ENCODE measurements at places on chromosomes 3 and 15. TPM values are rescaled to one million over a fixed set of nuclear protein-coding genes. Genes with fewer than 3 reads are reported as not detected.

GRCh38 chr3:56468184-56469106, at the start of gene ERC2:
ERC2 (minus strand) TSS chr3:56468467.
- peak within 1 kb of the TSS; percentile 98 for H3K4me3 ChIP-seq
- peaks cover 4% of the 10 kb centered on the region for H3K27me3 ChIP-seq
- peaks cover 7% of the 10 kb centered on the region for H3K4me1 ChIP-seq
- H3K36me3 ChIP-seq, result no peaks in the 10 kb centered on the region
- peak within 1 kb of the TSS; percentile 74 for H3K27ac ChIP-seq

GRCh38 chr3:65093641-65094040, 405.8 kb upstream of the ADAMTS9 start:
- H3K4me3 ChIP-seq, result no peak overlapping the region
- no peaks in the 10 kb centered on the region for H3K4me1 ChIP-seq
- no peaks in the 10 kb centered on the region for H3K27me3 ChIP-seq

- no peak overlapping the region for H3K27ac ChIP-seq
- H3K36me3 ChIP-seq, result no peaks in the 10 kb centered on the region
- peaks cover 5% of the 10 kb centered on the region for H3K4me1 ChIP-seq
- no peak overlapping the region for H3K4me3 ChIP-seq
Measured at GRCh38 chr3:25589783-25590258, 74.9 kb downstream of the TOP2B start.

GRCh38 chr15:61079529-61079928, 149.6 kb downstream of the RORA start:
- no peak for DNase-seq
- no peak overlapping the region for H3K27ac ChIP-seq
- no peak overlapping the region for H3K4me3 ChIP-seq
- H3K4me1 ChIP-seq, result peaks cover 11% of the 10 kb centered on the region

DNA sequence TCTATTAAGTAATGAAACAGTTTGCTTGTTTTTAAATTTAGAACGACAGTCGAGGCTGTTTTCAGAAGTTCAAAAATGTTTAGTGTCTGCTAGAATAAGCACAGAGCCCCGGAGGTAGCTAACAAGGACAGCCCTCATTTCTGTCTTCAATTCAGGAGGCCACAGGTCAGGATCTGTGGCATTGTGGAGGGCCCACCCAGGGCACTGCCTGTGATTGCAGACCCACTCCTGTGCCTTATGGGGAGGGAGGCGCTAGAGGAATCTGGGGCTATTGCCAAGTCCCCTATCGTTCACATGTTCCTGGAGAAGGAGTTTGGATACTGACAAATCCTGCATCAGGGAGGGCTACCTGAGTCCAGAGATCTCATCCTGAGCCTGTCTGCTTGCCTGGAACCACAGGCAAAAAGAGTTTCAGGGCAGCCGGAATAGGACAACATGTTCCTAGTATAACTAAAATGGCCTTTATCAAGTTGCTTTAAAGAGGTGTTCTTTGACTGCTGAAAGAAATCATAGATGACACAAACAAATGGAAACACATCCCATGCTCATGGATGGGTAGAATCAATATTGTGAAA, 141.5 kb upstream of the ROPN1 start:
- peaks cover 2% of the 10 kb centered on the region for H3K27me3 ChIP-seq
- peaks cover 11% of the 10 kb centered on the region for H3K36me3 ChIP-seq
- H3K4me3 ChIP-seq, result no peak overlapping the region

GRCh38 chr3:141269961-141270360, 38.3 kb downstream of the PXYLP1 start:
- H3K27ac ChIP-seq, result no peak overlapping the region
- peaks cover 6% of the 10 kb centered on the region for H3K36me3 ChIP-seq
- peaks cover 2% of the 10 kb centered on the region for H3K27me3 ChIP-seq
- DNase-seq, result no peak
- peaks cover 22% of the 10 kb centered on the region for H3K4me1 ChIP-seq
- no peak overlapping the region for H3K4me3 ChIP-seq

GRCh38 chr3:112315791-112316190, 17.2 kb upstream of the CD200 start:
- peaks cover 12% of the 10 kb centered on the region for H3K4me1 ChIP-seq
- H3K4me3 ChIP-seq, result no peak overlapping the region
- peaks cover 1% of the 10 kb centered on the region for H3K27me3 ChIP-seq
- no peak overlapping the region for H3K27ac ChIP-seq

GRCh38 chr15:85745023-85745422, 49.7 kb downstream of the KLHL25 start:
- DNase-seq, result no peak
- H3K4me3 ChIP-seq, result no peak overlapping the region
- no peak overlapping the region for H3K27ac ChIP-seq
- H3K27me3 ChIP-seq, result peaks cover 36% of the 10 kb centered on the region
- peaks cover 72% of the 10 kb centered on the region for H3K36me3 ChIP-seq

DNA sequence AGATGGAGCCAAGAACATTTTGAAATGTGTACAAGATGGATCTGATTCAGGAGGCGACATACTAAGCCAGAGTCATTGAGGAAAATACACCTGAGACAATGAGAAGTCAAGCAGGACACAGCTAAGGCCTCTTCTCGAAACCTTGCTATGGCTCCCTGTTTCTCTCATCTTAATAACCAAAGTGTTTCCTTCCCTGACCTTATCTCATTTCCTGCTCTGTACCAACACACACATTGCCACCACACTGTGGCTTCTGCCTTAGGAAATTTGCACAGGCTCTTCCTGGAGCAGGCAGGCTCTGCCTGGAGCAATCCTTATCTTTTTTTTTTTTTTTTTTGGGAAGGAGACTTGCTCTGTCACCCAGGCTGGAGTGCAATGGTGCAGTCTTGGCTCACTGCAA, 36.6 kb downstream of the OXSM start:
- H3K4me3 ChIP-seq, result no peak overlapping the region
- peaks cover 10% of the 10 kb centered on the region for H3K4me1 ChIP-seq
- H3K27me3 ChIP-seq, result no peaks in the 10 kb centered on the region

DNA sequence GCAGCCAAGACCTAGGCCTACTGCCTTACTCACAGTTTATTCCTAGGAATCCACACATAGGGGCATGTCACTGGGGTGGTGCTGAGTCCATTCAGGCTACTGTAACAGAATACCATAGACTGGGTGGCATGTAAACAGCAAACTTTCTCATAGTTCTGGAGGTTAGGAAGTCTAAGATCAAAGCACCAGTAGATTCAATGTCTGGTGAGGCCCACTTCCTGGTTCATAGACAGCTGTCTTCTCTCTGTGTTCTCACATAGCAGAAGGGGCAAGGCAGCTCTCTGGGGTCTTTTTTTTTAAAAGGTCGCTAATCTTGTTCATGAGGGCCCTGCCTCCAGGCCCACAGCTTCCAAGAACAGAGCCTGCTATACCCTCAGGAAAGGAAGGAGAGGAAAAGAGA, 113.9 kb upstream of the MANF start:
- H3K27me3 ChIP-seq, result peaks cover 2% of the 10 kb centered on the region
- peaks cover 4% of the 10 kb centered on the region for H3K4me1 ChIP-seq
- no peak for DNase-seq
- H3K27ac ChIP-seq, result no peak overlapping the region
- no peaks in the 10 kb centered on the region for H3K36me3 ChIP-seq

DNA sequence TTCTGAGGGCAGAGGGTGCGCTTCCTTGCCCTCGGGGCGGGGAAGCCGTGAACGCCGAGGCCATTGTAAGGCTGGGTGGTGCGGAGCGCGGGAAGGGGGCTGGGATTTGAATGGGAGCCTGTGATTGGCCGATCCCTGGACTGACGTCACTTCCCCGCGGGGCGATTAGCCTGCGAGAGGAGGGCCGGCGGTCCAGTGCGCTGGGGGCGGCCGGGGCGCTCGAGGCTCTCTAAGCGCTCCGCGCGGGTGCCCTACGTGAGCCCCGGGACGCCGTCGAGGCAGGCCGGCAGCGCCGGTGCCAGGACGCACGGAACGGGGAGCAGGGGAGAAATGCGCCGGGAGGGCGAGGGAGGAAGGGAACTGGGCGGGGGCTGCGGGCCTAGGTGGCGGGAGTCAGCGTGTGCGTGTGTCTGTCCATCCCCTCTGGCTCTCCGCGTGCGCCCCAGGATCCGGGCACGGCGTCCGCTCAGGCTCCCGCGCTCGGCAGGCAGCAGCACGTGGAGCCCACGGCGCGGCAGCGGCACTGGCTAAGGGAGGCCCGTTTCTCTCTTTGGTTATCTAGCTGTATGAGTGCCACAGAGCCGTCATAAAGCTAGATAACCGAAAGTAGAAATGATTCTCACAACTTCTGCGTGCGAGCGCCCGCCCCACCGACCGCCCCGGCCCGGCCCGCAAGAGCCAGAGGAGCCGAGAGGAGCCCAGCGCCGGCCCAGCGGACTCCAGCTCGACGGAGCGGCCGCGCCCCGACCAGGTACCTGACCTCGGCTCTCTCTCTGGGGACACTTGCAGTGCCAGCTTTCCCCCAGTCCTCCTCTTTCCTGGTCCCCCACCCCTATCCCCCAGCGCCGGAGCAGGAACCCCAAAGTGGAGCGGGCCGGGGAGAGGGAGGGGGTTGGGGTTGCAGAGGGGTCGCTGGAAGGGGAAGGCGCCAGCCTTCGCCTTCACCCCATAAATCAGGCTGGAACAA, 33.1 kb upstream of the POLG start:
- no peak overlapping the region for H3K27ac ChIP-seq
- no peak overlapping the region for H3K4me3 ChIP-seq
- no peak for DNase-seq
- peaks cover 4% of the 10 kb centered on the region for H3K36me3 ChIP-seq

The RPL39L gene
- total RNA-seq, result 8.9 TPM

The XCR1 gene
- not detected for total RNA-seq

The TKT gene
- total RNA-seq, result 305 TPM

Data from endothelial cell (in vitro differentiated cells).